ENCODE measurements at places on chromosomes 12 and 14. TPM values are rescaled to one million over a fixed set of nuclear protein-coding genes. Genes with fewer than 3 reads are reported as not detected.

DNA sequence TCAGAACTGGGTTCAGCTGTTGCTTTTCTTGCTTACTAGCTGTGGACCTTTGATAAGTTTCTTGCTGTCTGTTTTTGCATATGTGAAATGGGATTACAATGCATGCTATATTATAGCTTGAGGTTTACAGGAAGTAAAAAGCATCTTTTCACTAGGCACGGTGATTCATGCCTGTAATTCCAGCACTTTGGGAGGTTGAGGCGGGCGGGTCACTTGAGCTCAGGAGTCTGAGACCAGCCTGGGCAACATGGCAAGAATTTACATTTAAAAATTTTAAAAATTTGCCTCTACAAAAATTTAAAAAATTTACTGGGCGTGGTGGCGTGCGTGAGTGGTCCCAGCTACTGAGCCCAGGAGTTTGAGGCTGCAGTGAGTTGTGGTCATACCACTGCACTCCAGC lies 42.0 kb downstream of the CALM1 start:
- DNase-seq = peak; percentile 24

DNA sequence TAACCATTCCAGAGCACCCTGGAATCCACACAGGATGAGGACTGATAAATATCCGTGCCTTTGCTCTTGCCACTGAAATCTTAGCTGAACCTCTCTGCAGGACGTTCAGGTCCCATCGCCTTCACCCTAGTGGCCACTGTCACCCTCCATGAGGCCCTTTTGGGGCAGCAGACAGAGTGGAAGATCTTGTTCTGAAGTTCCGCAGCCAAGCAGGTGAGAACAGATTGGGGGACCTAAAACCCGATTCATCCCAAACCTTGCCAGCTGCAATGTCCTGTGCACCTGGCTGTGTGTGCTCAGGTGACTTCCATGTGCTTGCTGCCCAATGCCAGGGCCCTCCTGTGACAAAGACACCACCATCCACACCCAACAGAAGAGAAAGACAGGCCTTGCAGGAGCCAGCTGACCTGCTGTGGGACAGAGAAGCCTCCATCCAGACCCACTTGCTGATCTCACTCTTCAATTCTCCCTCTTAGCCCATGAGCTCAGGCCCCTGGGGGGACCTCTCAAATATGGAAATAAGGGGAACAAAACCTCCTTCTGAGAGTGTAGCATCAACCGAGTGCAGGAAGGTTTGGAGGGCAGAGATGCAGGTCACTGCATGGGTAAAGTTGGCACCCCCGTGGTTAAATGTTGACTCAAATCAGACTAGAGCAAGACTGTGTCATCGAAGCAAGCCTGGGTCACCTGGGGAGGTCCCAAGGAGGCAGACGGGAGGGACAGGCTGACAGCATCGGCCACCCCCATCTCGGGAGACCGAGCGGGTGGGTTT lies 308.7 kb upstream of the DIO3 start:
- DNase-seq = no peak

GRCh38 chr12:123916729-123917128 lies 55.9 kb downstream of the CCDC92 start:
- peak; percentile 22 for DNase-seq

- no peak for DNase-seq
Observed at GRCh38 chr12:127606476-127607015, 660.4 kb upstream of the TMEM132C start.

GRCh38 chr12:40717576-40717975 lies 25.3 kb downstream of the CNTN1 start:
- DNase-seq = no peak

- DNase-seq = no peak
Observed at GRCh38 chr12:127542931-127543330, 724.0 kb upstream of the TMEM132C start.

DNA sequence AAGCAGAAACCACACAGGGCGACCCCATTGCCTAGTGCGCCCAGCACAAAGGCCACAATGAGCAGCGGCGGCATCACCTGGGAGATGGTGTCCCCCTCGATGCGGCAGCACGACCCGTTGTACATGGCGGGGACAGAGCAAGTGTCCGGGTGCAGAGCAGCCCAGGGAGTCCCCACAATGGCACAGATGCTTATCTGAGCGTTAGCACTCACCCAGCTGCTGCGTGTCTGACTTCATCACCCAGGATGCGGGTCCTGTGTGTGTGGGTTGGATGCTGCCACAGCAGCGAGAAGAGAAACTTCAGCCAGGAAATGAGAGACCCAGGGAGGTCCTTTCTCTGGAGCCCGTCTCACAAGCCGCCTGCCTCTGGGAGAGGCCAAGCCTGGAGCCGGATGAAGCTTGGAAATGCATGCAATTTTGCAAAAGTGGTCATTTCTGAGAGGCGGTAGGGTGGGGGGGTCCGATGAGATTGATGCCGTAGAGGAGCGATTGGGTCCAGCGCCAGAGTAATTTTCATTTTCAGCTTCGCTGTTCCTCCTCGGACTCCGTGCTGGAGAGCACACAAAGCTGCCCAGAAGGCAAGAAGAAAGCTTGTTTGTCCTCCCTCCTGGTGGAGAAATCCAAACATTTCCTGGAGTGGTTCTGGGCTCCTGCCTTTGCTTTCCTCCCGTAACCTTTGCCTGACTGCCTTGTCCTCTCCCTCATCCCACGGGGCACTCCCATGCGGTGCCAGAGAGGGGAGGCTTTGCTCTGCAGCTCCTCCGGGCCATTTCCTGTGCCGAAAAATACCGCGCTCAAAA lies at the start of gene HCAR1:
HCAR1 (minus strand) TSS at position 630 of the 800 bp plus-strand sequence; CDS start at position 125, 505 bp downstream.
- peak; percentile 40 for DNase-seq

GRCh38 chr14:69241577-69241976 lies 18.4 kb upstream of the GALNT16 start:
- DNase-seq = no peak

GRCh38 chr12:116381744-116382685 lies 104.5 kb upstream of the MED13L start:
- peak; percentile 91 for DNase-seq

DNA sequence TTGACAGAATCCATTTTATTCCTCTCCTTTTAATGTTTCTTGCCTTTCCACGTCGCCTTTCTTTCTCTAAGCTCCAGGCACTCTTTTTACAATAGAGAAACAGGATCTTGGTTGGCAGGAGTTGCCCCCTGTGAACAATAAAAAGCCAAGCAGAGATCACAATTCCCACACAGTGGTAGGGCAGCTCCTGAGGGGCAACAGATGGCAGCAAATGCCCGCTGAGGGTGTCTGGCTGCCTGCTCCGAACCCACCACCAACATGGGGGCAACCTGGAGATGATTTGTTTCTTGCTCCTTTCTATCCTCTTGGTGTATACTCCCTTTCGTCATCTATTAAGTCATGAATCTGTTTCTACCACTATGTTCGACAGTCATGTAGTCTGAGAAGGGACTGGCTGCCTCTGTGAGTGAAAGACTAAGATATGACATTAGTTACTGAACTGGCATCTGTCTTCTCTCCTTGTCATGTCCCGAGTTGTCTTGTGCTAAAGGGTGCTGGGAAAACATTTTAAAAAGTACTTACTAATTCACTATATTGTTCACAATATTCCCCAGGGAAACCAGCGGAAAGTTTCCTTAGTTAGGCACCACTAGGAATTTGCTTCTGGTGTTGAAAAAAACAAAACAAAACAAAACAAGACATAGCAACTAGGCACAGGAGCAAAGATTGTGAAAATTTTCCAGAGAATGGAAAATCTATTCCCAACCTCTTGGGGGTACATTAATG lies 170.1 kb downstream of the STXBP6 start:
- DNase-seq = no peak

DNA sequence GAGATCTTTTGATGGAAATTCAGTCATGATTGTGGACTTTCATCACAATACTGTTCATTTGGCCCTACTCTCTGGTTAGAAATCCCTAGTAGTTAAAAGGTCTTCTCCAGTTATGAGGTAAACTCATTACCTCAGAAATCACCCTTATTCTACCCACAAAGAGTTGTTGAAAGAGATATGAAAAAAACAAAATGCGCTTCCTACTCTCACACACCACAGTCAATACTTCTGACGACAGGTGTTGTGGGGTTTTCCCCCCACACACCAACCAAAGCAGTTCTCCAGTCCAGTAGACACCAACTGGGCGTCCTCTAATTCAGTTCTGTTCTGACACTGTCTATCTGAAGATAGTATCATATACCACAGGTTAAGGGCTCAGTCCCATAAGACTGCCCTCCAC lies 54.9 kb downstream of the TRMT5 start:
- DNase-seq = no peak

Gene EML5
- total RNA-seq = 0.55 TPM

Gene PPP4R4
- 3.3 TPM for total RNA-seq

Gene DDN
- total RNA-seq = 0.05 TPM

Gene OVCH1
- total RNA-seq = not detected

Gene GPR162
- not detected for total RNA-seq

Gene NPAS3
- 0.70 TPM for total RNA-seq

Measured in renal cortical epithelial cell (primary cell).